ENCODE measurements at places on chromosomes 5 and 9.

GRCh38 chr9:36923025-36923625, 110.9 kb downstream of the PAX5 start:
- no peak for DNase-seq

DNA sequence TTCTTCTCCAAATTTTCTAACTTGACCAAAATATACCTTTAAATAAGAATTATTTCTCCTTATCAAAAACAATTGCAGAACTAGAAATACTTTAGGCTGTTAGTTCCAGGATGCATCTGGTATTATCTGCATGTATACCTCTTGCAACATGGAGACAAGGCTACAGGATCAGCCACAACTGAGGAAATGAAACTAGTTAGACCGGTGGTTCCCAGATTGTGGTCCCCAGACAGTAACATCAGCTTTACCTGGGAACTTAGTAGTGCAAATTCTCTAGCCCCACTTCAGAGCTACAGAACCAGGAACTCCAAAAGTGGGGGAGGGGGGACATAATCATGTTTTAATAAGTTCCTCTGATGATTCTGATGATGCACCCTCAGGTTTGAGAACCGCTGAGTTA, 61.6 kb upstream of the C9orf72 start:
- no peak for DNase-seq

GRCh38 chr9:101047848-101048397, 19.4 kb downstream of the PLPPR1 start:
- DNase-seq, result no peak

GRCh38 chr9:104775976-104776375, 12.0 kb downstream of the NIPSNAP3B start:
- no peak for DNase-seq

DNA sequence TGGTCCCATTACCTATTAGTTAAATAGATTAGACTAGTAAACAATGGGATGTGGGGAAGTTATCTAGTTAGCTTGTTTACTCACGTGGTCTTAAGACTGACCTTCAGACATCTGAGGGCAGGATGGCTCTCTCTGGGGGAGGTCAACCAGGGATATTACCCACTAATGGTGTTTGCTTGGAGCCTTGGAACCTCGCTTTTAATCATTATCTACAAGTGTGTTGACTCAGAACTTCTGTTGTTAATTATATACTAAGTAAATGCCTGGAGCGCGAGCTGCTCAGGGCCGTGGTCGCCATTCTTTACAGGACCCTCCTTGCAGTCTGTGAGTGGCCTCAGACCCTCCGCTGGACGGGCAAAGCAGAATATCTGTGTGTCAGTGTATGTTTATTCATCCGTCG, 48.5 kb upstream of the ZNF354A start:
- DNase-seq, result no peak

DNA sequence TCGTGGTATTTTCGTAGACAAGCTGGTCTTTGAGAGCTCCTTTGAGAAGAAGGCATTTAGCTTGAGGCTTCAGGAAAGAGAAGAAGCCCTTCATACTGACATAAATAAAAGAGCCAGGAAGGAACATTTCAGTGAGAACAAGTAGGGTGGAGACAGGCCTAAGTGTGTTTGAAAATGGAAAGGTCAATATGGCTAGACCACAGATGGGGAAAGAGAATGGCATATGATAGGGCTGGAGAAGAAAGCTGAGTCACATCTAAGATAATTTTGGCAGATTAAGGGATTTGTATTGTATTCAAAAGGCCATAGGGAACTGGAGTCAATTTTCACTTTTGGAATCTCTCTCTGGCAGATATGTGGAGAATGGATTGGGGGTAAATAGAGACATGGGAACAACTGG, 374.9 kb downstream of the TMEM38B start:
- no peak for DNase-seq

GRCh38 chr5:158123595-158123994, 264.6 kb upstream of the CLINT1 start:
- no peak for DNase-seq

DNA sequence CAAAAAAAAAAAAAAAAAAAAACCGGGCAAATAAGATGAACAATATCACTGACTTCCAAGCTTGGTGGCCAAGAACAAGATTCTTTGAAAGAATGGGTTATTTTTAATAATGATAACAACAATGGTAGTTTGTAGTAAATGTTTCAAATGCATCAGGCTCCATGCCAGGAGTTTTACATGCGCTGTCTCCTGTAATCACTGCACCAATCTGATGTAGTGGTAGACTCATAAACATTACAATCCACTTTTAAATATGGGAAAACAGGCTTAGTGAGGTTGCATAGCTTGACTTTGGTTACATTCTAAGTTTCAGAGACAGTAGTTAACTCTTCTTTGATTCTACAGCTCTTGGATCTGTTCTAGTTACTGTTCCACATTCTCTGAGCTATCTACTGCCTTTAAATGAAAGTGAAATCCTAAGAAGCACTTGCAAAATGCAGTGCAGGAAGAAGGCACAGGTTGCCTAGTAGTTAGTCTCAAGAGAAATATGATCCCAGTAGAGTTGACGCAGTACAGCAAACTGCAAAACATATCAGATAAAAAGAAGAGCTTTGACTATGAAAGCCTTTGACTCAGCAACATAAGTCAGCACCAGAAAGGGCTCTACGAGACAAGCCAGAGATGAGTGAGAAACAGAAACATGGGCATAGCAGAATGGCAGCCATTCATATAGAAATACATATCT, 62.1 kb downstream of the PDE4D start:
- DNase-seq, result no peak

DNA sequence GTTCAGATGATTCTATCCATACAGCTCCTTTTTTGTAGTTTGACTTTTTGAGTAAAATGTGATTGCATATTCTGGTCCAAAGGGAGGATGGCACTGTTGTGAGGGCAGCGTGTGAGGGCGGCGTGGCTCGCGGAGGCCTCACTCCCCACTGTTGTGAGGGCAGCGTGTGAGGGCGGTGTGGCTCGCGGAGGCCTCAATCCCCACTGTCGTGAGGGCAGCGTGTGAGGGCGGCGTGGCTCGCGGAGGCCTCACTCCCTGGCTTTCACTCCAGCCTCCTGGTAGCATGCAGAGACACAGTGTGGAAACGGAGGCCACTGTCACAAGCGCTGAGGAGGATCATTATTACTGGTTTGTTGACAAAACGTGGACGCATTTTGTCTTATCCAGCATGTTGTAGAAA, 79.0 kb downstream of the EHMT1 start:
- DNase-seq, result no peak

GRCh38 chr5:78001197-78001596, 225.1 kb upstream of the TBCA start:
- DNase-seq, result no peak

GRCh38 chr5:131265311-131265803, 1.5 kb downstream of the CDC42SE2 start:
- no peak for DNase-seq

DNA sequence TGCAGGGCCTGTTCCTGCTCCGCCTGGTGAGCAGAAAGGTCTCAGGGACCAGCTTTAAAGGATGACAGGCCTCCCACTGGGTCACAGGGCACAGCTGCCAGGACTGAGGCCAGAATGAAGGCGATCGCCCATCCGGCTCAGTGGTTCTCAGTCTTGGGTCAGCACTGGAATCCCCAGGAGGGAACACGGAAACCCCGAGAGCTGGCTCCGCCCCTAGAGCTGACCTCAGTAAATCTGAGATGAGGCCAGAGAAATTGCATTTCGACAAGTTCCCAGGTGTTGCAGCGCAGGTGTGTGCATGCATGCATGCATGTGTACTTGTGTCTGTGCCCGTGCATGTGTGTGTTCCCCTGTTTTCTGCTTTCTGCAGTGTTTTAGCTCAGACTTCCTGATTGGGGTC, 47.2 kb upstream of the KCNMB1 start:
- no peak for DNase-seq

- no peak for DNase-seq
Measured at GRCh38 chr5:177431317-177432142, 5.1 kb downstream of the GRK6 start.

GRCh38 chr9:3788211-3788610, 262.4 kb upstream of the RFX3 start:
- no peak for DNase-seq

DNA sequence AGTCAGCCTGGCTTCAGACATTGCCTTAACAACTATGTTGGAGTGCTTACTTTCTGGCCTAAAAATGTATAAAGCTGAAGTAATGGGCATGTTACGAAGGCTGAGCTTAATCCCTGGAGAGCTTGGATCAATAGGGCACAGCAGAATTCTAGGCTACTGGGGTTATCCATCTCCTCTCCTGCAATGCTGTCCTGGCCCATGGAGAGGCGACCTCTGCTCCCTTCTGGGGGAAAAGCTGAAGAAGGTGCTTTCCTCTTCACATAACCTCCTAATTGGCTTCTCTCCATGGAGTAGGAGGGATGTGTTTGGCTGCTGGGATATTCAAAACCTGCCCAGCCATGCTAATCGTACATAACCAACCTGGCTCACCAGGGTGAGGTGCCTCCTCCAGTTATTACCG, 403.5 kb downstream of the DMRT2 start:
- DNase-seq, result no peak

DNA sequence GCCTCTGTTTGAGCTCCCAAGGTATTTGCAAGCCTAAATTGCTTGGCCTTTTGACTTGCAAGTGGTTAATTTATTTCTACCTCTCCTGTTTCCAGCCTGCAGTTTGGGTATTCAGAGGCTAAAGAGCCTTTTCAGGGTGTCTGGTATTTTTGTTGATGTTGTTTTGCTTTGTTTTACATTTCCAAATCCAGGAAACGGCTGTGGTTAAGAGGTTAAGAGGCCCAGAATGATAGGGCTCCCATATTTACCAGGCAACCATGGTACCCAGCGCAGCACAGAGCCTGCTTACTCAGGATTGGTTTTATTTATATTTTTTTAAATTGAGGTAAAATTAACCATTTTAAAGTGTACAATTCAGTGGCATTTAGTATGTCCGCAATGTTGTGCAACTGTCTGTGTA, 92.1 kb downstream of the PDZD2 start:
- DNase-seq, result no peak

DNA sequence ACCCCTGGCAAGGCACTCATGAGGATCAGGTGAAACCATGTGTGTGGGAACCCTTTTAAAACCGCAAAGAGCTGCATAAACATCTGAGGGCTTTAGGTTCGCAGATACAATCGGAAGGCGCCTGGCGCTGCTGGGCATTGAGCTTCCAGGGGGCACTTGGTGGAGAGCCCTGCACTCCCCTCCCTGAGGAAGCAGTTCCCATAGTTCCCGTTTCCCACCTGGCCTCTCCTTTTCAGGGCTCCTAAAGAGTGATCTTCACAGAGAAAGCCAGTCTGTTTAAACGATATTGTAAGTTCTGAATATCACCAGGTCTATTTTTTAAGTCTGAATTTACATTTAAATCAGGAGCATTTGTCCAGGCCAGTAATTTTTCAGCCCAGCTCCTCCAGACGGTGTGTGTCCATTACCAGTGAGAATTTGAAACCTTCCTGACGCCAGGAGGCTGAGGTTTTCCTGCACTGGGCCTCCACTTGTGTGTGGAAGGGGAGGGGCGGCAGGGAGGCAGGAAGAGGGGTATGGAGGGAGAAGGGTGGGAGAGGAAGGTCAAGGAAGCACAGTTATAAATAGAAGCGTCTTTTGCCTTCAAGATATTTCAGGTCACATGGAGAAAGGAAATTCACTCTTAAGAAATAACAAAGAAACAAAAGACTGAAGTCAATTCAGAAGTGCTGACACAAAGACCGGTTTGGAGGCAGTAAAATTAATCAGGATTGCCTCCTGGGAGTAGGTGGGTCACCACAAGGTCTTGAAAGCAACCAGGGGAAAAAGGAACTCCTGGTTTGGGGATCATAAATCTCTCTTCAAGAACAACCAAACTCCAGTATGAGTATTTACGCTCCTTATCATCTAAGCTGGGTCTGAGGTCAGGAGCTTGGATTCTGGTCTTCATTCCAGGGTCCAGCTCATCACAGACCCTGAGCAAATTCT, 14.3 kb upstream of the MGAT1 start:
- no peak for DNase-seq

- DNase-seq, result no peak
Measured at GRCh38 chr5:74885170-74885569, 19.0 kb upstream of the FAM169A start.

DNA sequence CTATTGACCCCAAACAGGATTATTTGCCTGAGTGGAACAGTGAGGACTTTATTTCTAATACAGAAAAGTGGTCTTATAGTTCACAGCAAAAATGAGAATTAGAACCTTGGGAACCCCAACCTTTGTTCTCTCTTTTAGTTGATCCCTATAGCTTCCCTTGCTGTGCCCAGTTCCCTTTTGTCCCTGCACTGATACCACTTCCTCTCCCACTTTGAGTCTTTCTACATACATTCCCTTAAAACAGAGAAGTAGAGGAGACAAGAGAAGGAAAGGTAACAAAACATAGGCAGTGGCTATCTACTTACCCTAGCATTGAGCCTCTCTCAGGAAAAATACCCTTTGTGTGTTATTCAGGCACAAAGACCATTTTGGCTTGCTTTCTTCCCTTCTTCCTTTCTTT, 246.4 kb downstream of the FAM114A2 start:
- no peak for DNase-seq

- no peak for DNase-seq
Measured at GRCh38 chr9:127207734-127208410, 56.7 kb upstream of the GARNL3 start.

GRCh38 chr5:68962757-68963484, 130.9 kb upstream of the SLC30A5 start:
- DNase-seq, result peak; percentile 64

- DNase-seq, result no peak
Measured at GRCh38 chr5:669111-669841, 23.9 kb downstream of the TPPP start.

GRCh38 chr9:73579823-73580222, 428.2 kb downstream of the ANXA1 start:
- peak; percentile 46 for DNase-seq

- DNase-seq, result peak; percentile 42
Measured at GRCh38 chr9:113682297-113682771, 193.8 kb upstream of the ZNF618 start.

DNA sequence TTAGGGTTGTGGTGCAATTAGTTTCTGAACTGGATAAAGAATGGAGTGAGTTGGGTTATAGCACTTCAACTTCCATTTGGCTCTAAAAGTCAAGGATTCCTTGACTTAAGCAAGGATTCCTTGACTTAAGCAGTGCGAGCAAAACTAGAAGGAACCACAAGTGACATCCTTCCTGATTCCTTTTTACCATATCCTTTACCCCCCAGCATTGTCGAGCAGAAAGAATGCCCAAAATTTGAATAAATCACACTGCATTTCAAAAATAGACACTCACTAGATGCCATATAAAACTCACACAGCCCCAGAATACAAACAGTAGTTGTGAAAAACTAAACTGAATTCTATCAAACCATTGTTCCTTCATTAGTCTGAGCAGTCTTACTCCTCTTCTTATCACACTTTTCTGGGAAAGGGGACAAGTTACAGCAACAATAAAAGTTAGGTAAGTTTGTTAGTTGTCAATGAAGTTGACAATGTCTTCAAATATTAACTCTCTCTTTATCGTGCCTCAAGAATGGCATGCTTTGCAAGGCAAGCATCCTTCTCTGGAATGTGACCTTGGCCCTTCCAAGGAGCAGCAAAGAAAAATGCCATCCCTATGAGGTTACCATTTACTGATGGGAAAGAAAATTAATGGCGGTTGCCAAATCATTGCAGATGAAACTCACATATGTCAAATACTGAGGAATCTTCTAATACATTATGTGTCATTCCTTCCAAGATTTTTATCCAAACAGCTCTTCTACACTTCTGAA, 273.3 kb upstream of the ANKRD55 start:
- no peak for DNase-seq

- DNase-seq, result no peak
Measured at GRCh38 chr5:170694911-170695310, 88.6 kb upstream of the GABRP start.
